Fibroblast of skin of left quadriceps (primary cell): ENCODE measurements at places on chromosomes 1 and 21.

DNA sequence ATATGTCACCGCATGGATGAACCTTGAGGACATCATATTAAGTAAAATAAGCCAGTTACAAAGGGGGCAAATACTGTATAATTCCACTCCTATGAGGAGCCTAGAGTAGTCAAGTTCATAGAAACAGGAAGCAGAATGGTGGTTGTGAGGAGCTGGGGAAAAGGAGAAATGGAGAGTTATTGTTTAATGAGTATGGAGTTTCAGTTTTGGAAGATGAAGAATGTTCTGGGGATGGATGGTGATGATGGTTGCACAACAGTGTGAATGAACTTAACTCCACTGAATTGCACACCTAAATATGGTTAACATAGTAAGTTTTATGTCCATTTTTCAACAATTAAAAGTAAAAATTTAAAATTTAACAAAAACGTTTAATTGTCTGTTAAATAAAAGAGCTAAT, 220.9 kb upstream of the JUN start:
- DNase-seq, result no peak

DNA sequence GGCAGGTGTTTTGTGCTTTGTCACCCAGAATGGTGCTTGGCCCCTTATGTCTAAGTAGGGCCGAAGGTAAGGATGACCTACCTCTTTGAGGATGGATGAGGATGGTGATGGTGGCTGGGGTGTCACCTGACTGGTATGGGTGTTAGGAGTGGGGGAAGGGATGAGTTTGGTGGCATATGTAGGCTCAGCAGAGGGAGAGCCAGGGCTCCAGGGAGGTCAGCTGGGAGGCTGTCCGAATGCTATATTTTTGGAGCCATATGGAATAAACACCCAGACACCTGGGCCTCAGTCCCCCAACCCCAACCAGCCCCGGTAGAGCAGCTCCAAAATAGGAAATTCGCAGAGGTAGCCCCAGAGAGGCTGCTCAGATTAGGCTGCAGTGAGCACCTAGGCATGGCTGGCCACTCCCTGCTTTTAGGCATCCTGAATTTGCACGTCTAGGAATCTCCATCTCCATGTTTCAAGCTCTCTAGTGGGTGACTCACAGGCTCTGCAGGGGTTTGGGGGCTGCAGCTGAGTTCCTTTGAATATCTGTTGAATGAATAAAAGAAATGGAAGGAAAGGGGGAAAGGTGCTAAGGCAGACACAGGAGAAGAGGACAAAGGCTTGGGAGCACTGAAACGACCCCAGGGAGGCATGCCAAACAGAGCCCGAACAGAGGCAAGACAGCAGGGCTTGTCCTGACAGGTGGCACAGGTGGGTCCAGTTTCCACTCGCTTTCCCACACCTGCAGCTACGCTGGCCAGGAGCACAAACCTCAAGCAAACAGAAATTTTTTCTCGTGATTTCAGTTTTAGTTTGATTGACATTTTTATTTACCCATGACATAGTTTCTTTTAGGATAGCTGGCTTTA, 135.3 kb upstream of the EDN2 start:
- DNase-seq, result no peak

DNA sequence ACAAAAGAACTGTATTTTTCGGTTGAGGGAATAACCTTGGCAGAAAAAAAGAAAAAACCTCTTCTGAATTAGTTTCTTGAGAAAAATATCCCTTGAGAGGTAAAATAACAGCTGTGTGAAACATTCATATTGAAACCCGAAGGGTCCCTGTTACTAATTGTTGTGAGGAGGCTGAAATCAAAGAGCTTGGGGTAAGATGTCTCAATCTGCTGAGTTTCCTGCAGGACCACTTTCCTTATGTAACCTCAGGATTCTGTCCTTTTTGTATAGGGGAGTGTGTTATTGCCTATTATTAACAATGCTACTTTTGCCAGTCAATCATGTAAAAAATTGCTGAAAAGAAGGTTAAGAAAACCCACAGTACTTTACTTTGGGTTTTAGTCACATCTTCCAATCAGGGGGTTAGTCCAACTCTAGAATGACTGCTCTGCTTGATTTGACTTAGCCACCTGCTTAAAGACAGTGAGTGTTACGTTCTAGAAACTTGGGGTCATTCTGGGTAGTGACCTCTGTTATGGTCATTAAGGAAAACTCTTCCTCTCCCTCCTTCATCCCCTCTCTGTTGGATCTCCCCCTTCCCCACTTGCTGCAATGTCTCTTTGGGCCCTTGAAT, 138.8 kb downstream of the GIPC2 start:
- no peak for DNase-seq

- no peak for DNase-seq
These were observed 133.8 kb upstream of the F3 start for GRCh38 chr1:94675373-94675772.

GRCh38 chr21:32140604-32141317, 138.1 kb downstream of the MIS18A start:
- peak; percentile 78 for DNase-seq

- DNase-seq, result peak; percentile 65
These were observed 3.7 kb upstream of the PLOD1 start for GRCh38 chr1:11930571-11931445.

- DNase-seq, result no peak
These were observed 59.1 kb downstream of the HFM1 start for GRCh38 chr1:91345395-91346005.

GRCh38 chr1:204025917-204026707, 46.8 kb upstream of the SOX13 start:
- no peak for DNase-seq

DNA sequence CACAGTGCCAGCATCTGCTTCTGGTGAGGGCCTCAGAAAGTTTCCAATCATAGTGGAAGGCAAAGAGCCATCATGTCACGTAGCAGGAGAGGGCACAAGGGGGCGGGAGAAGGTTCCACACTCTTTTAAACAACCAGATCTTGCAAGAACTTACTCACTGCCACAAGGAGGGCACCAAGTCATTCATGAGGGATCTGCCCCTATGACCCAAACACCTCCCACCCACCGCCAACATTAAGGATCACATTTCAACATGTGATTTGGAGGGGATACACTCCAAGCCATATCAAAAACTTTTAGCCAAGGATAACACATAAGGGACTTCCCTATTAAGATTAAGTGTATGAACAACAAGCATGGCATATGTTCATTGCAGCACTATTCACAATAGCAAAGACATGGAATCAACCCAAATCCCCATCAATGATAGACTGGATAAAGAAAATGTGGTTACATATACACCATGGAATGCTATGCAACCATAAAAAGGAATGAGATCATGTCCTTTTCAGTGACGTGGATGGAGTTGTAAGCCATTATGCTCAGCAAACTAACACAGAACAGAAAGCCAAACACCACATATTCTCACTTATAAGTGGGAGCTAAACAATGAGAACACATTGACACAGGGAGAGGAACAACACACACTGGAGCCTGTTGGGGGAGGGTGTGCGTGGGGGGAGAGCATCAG, 19.9 kb upstream of the SLC35F3 start:
- DNase-seq, result no peak

- no peak for DNase-seq
These were observed 21.5 kb upstream of the TMCO2 start for GRCh38 chr1:40226192-40226591.

DNA sequence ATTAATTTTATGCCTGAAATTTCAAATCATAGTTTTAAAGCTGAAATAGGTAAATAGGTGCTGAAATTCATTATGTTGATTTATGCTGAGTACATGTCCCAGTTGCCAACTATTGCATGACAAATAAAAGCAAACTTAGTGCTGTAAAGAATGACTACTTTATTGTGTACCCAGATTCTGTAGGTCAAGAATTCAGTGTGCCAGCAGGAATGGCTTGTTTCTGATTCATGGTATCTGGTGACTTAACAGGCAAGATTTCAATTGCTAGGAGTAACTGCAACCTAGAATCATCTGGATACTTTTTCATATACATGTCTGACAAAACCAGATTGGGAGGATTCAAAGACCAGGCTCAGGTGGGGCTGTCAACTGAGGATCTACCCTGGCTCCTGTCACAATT, 678.4 kb upstream of the ADAMTS5 start:
- DNase-seq, result no peak

DNA sequence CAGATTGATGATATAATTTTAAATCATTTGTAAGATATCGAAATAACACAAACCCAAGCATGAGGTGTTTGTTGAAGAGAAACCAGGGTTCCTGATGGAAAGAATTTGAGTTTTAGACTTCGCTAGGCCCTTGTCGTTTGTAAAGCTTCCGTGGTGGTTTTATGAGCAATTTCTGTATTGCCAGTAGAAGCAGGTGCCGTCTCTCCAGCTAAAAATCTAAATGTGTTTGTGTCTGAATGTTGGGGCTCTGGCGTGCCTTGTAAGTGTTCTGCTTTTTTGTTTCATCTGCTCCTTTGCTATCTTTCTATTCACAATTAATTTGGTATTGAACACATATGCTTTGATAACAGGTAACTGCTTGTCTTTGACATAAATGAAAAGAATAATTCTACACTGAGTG, 27.5 kb downstream of the CHRM3 start:
- no peak for DNase-seq

DNA sequence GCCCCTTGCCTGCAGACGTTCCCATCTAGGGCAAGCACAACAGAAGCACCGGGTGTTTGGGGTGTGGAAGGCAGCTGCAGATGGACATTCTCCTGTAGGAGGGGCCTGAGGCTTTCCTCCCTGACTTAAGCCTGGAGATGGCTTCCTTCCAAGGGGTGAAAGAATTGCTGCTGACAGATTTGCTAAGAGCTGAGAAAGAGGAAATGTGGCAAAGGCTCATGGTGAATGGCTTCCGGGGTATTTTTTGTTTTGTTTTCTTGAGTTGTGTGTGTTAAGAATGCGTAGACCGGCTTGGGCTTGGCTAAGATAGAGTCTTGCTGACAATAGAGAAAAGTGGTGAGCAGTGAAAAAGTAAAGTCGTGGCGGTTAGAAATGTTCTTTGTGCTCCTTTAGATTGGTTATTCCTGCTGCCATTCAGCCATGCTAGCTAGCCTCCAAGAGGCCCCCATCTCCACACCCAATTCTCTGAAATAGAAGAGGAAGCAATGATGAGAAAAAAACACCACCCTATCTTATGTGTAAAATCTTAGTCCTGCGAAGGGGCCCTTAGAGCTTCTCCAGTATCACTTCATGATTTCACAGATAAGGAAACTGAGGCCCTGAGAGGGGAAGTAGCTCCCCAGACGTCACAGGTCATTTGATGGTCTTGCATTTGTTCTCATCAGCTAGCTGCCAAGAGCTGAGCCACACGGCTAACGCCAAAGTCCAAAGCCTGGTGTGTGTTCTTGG, 36.9 kb downstream of the EIF2D start:
- peak; percentile 64 for DNase-seq

GRCh38 chr1:67830928-67831830, 2.1 kb downstream of the GNG12 start:
- DNase-seq, result no peak

- DNase-seq, result no peak
These were observed 9.8 kb upstream of the SLC30A1 start for GRCh38 chr1:211588711-211589110.

GRCh38 chr1:208892147-208892546, 648.0 kb upstream of the PLXNA2 start:
- DNase-seq, result no peak

- no peak for DNase-seq
These were observed 54.7 kb downstream of the C1orf185 start for GRCh38 chr1:51156752-51157151.

GRCh38 chr1:114609026-114609425, 27.6 kb upstream of the BCAS2 start:
- DNase-seq, result no peak

DNA sequence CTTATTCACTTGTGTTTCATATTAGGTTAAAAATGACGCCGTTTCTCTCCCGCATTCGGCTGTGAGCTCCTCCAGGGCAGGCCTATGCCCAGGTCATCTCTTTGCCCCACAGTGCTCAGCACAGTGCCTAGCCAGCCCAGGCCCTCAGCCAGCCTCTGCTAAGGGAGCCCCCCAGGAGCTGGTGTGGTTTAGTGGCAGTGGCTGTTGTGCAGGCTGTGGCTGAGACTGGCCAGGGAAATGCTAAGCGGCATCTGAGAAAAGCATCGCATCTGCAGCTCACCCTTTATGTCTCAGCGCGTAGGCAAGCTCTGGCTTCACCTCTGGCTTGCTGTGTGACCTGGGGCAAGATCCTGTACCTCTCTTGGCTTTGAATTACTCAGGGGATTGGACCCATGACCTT, 275.1 kb downstream of the TRABD2B start:
- no peak for DNase-seq

GRCh38 chr1:117392771-117393170, 25.5 kb downstream of the MAN1A2 start:
- DNase-seq, result no peak

DNA sequence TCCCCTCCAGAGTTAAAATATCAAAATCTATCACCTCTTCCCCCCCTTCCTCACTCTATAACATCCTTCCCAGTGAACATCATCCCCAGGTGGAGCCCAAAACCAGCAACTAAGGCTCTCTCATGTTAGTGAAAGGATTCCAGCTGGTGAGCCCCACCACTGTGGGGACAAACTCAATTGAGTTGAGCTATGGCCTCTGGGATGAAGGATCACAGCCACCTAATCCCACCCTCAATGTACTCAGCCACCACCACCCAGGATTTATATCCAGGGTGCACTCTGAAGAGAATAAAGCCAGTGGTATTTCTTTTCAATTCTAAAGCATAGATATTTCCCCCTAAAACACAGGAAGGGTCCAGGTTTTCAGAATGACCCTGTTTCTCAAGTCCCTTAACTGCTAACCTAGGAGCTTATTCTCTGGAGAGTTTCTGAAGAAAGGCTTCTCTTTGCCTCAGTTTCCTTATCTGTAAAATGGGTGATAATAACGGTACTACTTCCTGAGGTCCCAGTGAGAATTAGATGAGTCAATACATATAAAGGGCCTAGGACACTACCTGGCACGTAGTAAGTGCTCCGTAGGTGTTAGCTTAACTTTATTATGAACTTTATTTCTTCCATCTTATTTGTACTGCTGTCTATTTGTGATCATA, 15.6 kb upstream of the BOLA1 start:
- no peak for DNase-seq

DNA sequence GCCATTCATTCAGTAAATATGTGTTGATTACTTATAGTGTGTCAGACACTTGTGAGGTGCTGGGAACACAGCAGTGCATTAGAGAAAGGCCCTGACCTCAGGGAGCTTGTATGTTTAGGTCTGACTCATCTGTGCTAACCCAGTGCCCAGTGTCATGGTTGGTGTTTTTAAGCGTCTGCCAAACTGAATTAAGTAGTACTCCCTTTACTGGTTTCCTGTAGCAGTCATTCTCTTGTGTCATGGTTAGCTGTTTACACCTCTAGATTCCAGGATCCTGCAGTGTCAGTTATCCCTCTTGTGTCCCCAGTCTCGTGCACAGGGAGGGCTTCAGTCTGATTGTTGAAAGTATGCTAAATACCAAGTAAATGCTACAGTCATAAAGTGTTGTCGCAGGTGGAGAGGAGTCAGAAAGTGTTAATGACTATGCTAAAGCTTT, 14.2 kb downstream of the UCK2 start:
- DNase-seq, result no peak
